Retinal pigment epithelial cell (primary cell): ENCODE measurements at places on chromosomes 3 and 15.

GRCh38 chr3:29912600-29913288 lies 631.9 kb downstream of the RBMS3 start:
- DNase-seq, result no peak

GRCh38 chr3:82082796-82083195 lies 321.4 kb upstream of the GBE1 start:
- DNase-seq, result no peak

GRCh38 chr15:92161039-92161670 lies 232.5 kb upstream of the ST8SIA2 start:
- DNase-seq, result no peak

DNA sequence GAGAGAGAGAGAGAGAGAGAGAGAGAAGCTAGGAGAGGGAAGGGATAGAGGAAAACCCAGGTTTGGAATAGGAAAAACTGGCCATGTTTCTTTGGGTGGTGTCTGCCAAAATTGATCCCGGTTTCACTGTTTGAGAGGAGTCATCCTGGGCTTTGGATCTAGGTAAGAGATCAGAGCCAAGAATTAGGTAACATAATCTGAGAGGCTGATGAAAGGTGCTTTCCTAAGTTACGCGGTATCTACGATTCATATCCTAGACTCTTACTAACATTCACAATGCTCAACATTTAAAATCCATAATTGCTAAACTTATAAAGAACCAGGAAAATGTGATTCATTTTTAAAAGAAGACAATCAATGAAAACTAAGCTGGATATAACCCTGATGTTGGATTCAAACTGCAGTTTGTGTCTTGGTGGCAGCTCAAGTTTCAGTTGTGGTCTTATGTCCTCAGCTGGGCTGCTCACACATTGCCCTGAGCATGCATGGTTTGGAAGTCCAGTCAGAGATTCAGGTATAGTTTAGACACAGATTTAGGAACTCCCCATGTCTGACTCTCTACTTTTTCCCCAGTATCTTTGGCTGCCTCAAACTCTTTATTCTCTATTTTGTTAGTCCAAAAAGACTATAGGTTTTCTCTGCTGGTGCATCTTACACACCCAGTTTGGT lies 42.5 kb upstream of the FMN1 start:
- no peak for DNase-seq

DNA sequence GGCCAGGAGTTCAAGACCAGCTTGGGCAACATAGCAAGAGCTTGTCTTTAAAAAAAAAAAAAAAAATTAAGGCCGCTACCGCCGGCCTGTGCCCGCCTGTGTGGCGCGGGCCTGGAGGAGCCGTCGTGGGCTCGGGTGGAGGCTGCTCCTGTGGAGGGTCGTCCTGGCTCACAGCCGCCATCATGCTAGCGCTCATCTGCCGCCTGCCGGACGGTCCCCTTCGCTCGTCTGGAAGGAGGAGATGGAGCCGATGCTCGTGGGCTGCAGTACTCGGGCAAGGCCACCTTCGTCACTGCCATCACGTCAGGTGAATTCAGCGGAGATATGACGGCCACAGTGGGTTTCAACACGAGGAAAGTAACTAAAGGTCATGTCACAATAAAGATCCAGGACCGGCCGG lies 37.4 kb downstream of the TFRC start:
- no peak for DNase-seq

GRCh38 chr15:61768131-61768530 lies 292.1 kb downstream of the VPS13C start:
- no peak for DNase-seq

DNA sequence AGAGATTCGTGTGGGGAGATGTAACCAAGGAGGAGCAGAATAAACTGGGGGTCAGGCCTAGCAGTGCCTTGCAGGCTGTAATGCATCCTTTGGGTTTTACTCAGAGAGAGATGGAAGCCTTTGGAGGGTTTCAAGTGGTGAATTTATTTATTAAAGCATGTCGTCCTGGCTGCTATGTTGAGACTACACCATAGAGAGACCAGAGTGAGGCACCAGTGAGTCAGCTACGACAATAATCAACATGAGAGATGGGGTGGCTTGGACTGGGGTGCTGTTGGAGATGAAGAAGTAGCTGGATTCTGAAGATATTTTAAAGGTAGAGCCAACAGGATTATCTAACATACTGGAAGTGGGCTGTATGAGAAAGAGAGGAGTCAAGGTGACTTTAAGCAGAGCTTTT lies 335.3 kb upstream of the ARHGEF26 start:
- no peak for DNase-seq

GRCh38 chr15:36707884-36708435 lies 128.5 kb downstream of the CDIN1 start:
- no peak for DNase-seq

DNA sequence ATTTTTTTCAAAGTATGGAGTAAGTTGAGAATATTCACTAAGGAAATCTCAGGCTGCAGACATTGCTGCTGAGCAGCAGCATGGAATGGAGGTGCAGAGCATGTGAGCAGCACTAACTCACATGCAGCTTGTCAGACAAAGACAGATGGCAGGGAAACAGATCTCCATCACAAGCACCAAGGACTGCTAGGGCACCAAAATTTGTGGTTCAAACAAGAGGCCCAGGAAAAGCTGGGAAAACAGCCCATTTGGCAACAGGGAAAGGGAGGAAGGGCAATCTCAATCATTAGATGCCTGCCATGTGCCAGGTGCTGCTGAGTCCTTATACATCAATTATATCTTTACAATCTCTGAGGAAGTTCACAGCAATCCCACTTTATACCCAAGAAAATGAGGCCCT lies 47.2 kb upstream of the EIF1B start:
- no peak for DNase-seq

- DNase-seq, result no peak
Observed at GRCh38 chr3:186255703-186256331, 106.2 kb downstream of the DGKG start.

DNA sequence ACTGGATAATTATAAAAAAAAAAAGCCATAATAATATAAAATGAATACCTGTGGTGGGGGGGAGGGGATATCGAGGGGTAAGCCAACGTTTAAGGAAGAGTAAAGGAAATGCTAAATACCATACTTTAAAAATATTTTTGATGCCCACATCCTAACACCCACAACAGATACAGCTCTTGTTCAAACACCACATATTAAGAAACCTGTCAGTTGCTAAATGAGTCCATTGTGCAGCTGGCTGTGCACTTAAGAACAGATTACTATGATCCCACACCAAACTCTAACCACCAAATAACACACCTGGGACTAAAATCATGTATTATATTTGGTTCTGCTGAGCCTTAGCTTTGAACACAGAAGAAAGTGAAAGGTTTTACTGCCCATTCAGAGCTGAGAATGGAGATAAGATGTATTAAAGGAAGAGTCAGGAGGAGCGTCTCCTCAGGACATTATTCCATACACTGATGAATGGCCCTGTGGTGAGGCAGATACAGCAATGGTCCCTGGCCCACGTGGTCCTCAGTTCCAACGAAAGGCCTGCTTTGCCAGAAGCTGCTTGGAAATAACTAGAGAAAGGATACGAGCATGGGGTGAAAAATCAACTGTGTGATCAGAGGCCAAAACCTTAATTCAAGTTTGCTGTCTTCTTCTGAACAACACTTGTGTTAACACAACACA lies 515.4 kb downstream of the FOXP1 start:
- DNase-seq, result no peak

- DNase-seq, result no peak
Observed at GRCh38 chr15:35166730-35167359, 81.8 kb upstream of the NANOGP8 start.

DNA sequence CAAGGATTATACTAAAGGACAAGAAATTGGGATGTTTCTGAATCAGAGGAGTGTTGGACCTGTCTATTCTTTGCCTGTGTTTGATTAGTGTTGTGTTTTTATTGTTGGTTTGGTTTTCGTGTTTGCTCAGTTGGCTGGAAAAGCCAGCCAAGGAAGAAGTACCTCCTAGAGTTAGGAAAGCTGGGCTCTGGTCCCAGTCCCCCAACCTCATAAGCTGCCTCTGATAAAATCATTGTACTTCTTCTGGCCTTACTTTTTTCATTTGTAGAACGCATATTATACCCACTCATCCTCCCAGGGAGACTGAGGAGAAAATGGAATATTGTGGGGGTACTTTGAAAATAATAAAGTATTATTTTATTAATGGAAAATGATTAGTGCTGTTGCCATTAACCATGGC lies 177.4 kb upstream of the TRIM42 start:
- no peak for DNase-seq

- no peak for DNase-seq
Observed at GRCh38 chr3:2921903-2922302, 188.3 kb downstream of the IL5RA start.

GRCh38 chr3:182046166-182046764 lies 334.5 kb downstream of the SOX2 start:
- DNase-seq, result no peak

DNA sequence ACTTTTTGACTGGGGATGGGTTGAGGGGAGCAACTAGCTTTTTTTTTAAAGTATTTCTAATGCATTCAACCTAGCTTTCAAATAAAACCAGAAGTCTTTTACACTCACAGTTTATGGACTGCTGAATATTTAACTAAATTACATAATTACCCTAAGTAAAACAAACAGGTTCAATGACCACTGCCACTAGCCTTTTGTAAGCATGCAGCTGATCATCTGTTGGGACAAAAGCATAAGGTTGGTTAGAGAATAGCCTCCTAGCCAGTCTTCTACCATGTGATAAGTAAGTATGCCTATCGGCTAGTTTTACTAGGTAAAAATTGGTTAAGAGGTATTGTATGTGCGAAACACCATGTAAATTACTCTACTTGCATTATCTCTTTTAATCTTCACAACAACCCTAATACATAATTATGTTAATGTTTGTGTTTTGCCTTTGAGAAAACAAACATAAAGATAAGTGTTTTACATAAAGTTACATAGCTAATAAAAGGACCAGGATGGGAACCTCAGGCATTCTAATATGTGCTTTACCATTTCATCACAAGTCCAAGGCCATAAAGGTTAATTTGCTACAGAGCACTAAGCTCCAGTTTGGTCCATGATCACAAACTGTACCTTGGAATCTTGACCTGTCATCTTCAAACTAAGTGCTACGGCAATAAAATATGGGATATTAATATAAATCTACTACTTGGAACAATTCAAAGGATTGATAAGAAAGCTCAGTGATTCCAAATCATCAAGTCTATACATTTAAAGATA lies 13.2 kb downstream of the PFN2 start:
- DNase-seq, result no peak

GRCh38 chr15:35751413-35752133 lies 205.6 kb upstream of the DPH6 start:
- peak; percentile 89 for DNase-seq

DNA sequence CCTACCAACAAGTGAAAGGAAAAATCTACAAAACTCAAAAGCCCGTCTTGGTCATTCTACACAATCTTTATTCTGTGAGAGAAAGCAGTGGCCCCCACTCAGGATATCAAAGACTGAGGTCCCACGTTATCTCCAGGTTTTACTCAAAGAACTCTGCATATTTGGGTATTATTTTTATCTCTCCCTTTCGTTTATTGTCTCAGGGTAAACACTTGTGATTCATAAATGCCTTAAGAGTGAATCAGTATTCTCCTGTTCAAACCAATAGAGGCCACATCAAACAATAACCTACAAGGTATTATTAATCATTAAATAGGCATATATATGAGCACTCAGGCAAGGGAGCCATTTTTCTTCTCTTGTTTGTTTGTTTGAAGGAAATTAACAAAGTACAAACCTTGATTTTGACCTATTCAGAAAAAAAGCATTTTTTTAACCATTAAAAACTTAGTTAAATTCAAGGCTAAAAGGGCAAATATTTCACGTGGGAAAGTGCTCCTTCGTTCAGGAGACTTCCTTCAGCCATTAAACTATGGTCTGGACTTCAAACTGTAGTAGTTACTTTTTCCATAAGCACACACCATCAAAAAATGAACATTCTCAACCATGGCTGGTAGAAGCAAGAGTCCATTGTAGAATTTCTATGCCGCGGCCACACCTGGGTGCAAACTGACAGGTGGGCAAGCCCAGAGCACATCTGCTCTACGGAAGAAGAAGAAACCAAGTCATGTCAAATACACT lies 13.9 kb upstream of the HES1 start:
- no peak for DNase-seq

DNA sequence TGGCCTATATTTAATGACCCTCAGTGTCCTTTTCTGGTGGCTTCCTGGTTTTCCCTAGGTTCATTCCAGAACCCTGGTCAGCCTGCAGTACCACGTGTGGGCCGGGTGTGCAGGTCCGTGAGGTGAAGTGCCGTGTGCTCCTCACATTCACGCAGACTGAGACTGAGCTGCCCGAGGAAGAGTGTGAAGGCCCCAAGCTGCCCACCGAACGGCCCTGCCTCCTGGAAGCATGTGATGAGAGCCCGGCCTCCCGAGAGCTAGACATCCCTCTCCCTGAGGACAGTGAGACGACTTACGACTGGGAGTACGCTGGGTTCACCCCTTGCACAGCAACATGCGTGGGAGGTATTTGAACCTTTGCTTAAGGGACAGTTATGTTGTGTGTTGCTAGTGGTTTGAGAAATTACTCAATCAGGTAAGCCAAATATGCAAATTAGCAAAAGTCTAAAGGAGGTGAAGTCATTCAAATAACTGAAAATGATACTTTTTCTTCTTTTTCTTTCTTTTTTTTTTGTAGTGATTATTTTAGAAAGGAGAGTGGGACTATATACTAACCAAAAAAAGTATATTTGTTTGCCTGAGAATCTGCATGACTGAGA lies 259.2 kb downstream of the ADAMTSL3 start:
- DNase-seq, result no peak

- no peak for DNase-seq
Observed at GRCh38 chr3:185534511-185534910, 17.9 kb downstream of the LIPH start.

- DNase-seq, result no peak
Observed at GRCh38 chr15:67770358-67770628, 55.0 kb upstream of the SKOR1 start.

DNA sequence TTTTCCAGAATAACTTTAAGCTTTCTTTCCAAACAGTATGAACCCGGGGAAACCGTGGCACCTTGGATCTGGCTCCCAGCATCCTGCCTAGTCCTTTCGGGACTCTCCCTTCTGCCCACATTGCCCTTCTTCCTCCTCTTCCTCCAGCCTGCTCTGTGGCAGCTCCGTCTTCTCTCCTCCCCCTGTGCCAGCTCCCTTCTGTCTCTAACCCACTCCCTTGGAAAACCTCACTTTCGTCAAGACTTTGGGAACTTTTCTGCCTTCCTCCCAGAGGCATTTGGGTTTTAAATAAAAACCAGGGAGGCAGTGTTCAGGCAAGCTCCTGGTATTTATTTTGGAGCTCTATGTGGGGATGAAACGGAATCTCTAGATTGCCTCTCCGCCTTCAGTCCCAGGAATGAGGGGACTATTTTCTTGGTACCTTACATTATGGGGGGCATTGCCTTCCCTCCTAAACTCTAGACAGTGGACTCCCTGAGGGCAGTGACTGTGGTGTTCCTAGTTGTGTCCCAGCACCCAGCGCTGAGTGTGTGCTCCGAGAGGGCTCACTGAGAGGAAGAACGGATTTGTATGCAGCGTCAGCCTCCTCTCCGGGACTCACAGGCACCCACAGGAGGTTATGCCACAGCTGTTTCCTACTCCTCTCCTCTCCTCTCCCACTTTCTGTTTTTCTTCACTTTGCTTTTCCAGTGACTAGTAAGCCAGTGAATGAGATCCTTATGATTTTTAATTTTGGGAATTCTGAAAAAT lies 105.4 kb upstream of the MRPS22 start:
- no peak for DNase-seq
